ENCODE measurements at places on chromosomes 3 and 15.

- DNase-seq = no peak
These were observed 167.1 kb upstream of the WNT5A start for GRCh38 chr3:55654123-55654760.

- peak; percentile 63 for DNase-seq
These were observed at the start of gene IGF2BP2 for GRCh38 chr3:185825006-185825638. Gene IGF2BP2, minus strand, starts transcription at chr3:185825042. Its CDS starts 82 bp downstream, at chr3:185824960.

GRCh38 chr3:29720665-29721064, 439.8 kb downstream of the RBMS3 start:
- no peak for DNase-seq

DNA sequence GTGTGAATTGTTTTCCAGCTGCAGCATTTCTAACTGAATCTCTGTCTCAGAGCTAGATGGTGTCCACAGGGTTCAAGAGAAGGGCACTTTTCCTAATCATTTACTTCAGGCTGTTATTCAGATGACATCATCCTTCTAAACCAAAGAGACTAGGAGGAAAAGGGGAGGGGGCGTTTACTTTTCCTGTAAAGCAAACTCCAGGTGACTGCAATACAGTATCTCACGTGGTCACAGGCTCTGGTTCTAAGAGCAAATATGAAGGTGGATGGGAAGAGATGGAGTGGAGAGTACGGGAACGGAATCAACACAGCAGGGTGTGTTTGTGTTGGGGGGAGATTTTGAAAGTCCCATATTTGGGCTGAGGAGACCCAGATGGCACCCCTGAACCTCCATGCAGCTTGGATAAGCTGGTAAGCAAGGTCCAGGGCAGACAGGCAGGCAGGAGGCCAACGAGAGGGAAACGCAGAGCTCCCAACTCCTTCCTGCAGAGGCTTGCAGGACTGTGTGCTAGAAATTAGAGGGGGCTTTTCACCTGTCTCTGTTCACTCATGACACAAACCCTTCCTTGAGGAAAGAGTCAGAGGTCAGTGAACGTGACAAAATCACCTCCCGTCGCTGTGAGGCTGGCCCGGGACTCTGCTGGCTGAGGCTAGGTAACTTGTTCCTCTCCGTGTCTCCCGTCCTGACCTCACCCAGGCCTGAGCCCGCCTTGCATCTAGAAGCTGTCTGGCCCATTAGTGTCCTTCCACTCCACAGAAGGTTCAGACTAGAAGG, 151.2 kb downstream of the OPA1 start:
- no peak for DNase-seq

- no peak for DNase-seq
These were observed 49.2 kb downstream of the SLC15A2 start for GRCh38 chr3:121943431-121943830.

DNA sequence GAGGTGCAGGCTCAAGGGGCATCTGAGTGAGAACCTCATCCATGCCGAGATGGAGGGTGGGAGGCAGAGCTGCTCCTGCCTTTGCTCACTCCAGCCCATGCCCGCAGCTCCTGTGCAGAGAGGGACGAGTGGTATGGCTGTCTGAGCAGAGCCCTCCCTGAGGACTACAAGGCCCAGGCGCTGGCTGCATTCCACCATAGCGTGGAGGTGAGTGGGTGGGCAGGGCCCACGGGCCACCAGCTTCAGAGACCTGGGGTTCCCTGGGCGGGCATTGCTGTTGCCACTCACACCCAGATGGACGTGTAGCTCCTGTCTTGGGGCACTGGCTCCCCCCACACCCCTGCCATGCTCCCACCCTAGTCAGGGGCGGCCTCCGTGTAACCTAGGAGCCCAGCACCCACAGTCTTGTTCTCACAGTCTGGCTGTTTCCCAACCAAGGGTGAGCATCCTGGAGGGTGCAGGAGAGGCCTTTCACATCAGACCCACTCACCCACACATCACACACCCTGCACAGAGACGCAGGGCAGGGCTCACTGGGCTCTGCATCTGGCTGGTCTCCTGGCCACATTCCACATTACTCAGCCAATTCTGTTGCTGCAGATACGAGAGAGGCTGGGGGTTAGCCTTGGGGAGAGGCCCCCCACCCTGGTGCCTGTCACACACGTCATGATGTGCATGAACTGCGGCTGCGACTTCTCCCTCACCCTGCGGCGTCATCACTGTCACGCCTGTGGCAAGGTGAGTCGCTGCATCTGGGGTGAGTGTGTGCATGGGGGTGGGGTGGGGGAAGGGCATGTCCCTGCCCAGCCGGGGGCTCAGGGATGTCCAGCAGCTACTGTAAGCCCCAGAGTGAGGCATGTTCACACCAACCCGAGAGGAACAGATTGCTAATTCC, 25.3 kb upstream of the NR2C2 start:
- DNase-seq = no peak

DNA sequence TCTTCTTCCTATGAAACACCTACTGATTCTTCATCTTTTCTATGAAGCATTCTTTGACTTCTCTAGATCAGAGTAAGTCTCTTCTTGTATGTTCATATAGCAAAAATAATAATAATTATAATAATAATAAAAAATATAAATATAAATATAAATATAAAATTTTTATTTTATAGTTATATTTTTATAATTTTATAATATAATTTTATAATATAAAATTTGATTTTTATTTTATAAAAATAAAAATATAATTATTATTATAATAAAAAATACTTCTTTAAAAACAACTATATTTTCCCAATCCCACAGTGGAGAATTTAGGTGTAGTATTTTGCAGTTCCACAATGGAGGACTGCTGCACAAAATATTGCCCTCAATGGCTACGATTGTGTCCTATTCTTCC, 34.3 kb downstream of the DUT start:
- DNase-seq = no peak

- no peak for DNase-seq
These were observed 69.6 kb downstream of the ATP10A start for GRCh38 chr15:25793354-25794050.

- no peak for DNase-seq
These were observed 86.3 kb downstream of the PDZRN3 start for GRCh38 chr3:73538486-73538885.

- DNase-seq = no peak
These were observed 504.0 kb downstream of the SHQ1 start for GRCh38 chr3:72344236-72344635.

- DNase-seq = no peak
These were observed 98.7 kb downstream of the PLD1 start for GRCh38 chr3:171711461-171712170.

DNA sequence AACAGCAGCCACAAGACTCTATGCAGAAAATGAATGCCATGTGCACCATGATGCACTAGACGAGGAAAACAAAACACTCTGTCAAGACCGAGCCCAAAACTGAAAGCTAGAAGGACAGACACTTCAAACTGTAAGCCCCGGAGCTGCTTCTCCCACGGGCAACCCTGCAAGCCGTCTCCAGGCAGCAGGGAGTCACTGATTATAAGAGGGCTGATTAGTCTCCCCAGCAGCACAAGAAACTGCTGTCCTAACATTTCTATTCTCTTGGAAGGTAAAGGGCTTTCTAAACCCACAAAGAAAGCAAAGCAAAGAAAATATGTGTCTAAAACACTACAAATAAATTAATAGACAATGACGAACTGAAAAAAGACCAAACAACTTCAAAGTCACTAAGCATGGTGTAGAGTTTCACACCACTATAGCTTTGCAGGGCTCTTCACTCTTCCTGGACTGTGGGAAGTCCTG, 15.5 kb downstream of the TBC1D2B start:
- no peak for DNase-seq

- no peak for DNase-seq
These were observed 30.6 kb downstream of the PRTG start for GRCh38 chr15:55712363-55712762.

- no peak for DNase-seq
These were observed 3.0 kb upstream of the CALML4 start for GRCh38 chr15:68208136-68208535.

GRCh38 chr15:61025781-61026180, 203.3 kb downstream of the RORA start:
- DNase-seq = no peak

GRCh38 chr3:38746641-38747040, 69.4 kb downstream of the SCN10A start:
- no peak for DNase-seq

- no peak for DNase-seq
These were observed 5.8 kb downstream of the MYO9A start for GRCh38 chr15:72112116-72112515.

- DNase-seq = no peak
These were observed at the start of gene ALPK3 for GRCh38 chr15:84816694-84817465. Gene ALPK3, plus strand, starts transcription at chr15:84817356. Its CDS starts 97 bp downstream, at chr15:84817453.

- DNase-seq = no peak
These were observed 269.2 kb upstream of the GOLIM4 start for GRCh38 chr3:168364967-168365366.

DNA sequence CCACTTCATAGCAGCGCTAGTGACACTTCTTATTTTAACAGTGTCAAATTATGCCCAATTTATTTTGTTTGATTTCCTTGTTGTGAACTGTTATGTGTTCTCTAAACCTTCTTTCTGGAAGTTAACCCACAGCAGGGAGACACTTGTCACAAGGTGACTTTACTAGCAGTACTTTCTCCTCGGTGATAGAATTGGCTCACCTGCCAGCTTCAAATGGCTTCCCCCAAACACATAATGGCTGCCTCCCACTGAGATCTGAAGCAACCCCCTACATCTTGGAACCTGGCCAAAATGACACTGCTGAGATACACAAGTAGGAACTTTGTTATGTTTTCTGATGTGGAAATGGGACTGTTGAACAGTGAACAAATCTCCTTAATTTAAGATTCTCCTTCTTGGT, 238.8 kb upstream of the DPH6 start:
- no peak for DNase-seq

GRCh38 chr15:67130673-67131601, 65.5 kb downstream of the SMAD3 start:
- DNase-seq = no peak

DNA sequence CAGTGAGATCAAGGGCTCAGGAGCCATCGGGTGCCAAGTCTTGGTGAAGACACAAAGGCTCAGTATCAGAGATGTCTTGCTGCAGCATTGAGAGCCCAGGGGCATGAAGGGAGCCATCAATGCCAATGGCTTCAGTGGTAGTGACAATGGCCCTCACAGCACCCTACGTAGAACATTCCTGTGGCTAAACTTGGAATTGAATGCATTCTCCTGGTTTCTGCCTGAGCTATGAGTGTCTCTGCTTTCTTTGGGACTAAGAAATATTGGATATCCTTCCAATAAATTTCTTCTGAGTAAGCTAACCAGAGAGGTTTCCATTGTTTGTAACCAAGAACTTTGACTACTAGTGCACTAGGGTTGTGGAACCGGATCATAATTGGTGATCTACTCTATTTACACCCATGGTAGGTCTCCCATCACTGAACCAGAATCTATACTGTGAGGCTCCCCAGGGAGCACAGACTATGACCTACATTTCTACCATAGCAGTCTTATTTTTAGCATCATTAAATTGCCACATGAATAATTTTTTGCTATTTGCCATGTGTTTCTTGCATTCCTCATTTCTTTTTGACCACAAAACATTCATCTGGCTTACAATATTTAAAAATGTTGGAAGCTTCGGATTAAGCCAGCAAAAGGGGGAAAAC, 31.6 kb upstream of the PDZRN3 start:
- no peak for DNase-seq

DNA sequence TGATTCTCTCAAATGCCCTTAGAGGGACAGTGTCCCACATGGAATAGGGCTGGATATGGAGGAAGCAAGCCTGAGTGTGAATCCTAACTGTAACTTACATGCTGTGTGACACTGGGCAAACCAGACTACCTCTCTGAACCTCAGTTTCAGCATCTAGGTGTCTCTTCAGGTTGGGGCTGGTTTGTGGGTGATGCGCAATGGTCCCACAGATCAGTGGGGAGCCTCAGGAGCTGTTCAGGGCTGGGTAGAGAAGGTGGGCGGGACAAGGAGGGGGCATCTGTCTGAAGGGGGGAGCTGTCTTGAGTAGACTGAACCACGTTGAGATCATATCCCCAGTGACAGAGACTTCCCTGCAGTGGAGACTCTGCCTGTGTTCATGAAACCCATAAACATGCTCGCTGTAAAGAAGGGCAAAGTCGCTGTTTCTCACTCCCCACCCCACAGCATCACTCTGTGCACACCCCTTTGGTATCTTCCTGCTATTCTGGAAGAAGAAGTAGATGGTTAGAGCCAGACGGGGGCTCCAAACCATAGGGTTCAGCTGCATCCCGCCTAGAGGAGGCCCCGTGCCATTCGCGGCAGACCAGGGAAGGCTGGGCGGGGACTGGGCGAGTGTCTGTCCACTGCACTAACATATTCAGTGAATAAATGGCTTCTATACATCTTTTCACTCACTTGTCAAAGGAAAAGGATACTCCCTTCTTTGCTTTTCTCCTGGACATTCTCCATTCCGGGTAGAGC, 28.4 kb downstream of the SRPRB start:
- no peak for DNase-seq

DNA sequence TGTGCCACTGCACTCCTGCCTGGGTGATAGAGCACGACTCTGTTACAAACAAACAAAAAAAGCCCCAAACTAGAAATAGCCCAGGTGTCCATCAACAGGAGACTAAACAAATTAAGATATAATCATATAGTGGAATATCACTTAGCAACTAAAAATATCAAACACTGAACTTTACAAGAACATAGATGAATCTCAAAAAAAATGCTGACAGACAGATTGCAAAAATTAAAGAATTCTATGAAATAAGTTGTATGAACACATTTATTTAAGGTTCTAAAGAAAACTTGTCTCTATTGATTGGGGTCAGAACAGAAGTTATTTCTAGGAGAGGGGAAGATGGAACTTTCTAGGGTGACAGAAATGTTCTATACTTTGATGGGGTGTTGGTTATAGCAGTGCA, 268.2 kb downstream of the CTNNB1 start:
- DNase-seq = no peak

DNA sequence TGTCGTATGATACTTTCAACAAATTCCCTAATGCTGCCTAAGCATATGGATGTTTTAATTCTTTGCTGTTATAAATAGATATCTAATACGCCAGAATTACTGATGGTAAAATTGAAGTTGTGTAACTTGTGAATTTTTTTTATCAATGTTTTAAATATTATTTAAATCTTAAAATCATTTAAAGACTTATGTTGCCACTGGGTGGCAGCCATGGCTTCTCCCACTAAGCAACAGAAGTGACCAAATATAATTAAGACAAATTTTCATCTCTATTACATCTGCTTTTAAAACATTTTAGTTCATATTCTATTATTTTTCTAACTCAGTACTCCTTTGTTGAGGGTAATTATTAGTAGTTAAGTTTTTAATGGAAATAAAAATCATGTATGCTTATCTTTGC, 8.1 kb upstream of the IL20RB start:
- DNase-seq = no peak

- DNase-seq = no peak
These were observed 107.9 kb downstream of the FMN1 start for GRCh38 chr15:33086500-33087121.

GRCh38 chr3:10855083-10855870, 39.2 kb downstream of the SLC6A11 start:
- DNase-seq = no peak

DNA sequence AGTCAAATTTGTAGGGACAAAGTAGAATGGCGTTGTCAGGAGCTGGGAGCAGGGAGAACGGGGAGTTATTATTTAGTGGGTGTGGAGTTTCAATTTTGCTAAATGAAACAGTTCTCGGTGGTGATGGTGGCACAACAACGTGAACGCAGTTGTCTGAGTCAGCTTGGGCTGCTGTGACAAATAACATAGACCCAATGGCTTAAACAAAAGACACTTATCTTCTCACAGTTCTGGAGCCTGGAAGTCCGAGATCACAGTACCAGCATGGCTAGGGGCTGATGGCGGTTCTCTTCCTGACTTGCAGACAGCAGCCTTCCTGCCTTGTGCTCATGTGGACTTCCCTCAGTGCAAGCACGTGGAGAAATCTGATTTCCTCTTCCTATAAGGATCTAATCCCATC, 90.2 kb downstream of the CHSY1 start:
- peak; percentile 43 for DNase-seq

- DNase-seq = no peak
These were observed 74.6 kb downstream of the CNTN3 start for GRCh38 chr3:74539876-74540275.

Measured in stimulated activated CD4-positive, alpha-beta T cell treated with anti-CD3 and anti-CD28 coated beads, Interleukin-2, amount 100 ng/mL, for 24 hours (primary cell).